ENCODE measurements at places on chromosomes 2 and 18. TPM values are rescaled to one million over a fixed set of nuclear protein-coding genes. Genes with fewer than 3 reads are reported as not detected.
A peak's percentile ranks its signal among the peaks of the same experiment; 100 is the strongest.

DNA sequence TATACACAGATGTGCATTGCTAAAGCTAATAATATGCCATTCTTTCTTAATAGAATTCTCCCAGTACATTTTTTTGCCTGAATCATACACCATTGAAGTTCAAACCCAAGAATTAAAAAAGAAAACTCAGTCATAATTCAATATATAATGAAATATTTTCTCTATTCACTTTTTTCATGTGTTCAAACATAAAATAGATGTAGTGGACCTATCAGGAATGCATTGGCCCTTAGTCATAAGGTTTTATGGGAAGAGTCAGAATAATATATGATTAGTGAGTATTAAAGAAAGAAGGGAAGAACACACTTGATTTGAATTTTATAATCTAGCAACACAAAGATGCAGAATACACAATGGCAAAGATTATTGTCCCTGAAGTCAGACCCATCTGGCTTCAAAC is 297.0 kb upstream of the COL3A1 start:
- DNase-seq, result no peak

The ERLEC1 gene
- 23.8 TPM for polyA plus RNA-seq

The CTNNA2 gene
- not detected for polyA plus RNA-seq

The SCG2 gene
- not detected for polyA plus RNA-seq

DNA sequence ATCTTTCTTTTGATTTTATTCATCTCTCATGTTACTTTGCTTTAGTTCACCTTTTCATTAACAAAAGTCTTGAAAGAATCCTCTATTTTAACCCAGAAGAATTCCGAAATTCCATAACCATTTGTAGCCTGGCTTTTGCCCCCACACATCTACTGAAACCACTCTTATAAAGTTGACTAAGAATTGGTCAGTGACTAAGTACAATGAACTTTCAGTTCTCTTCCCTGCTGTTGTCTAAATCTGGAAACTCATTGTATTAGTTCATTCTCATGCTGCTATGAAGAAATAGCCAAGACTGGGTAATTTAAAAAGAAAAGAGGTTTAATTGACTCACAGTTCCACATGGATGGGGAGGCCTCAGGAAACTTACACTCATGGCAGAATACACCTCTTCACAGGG is 49.9 kb upstream of the PNPT1 start:
- no peak for DNase-seq

The CGREF1 gene
- polyA plus RNA-seq, result not detected

The PER2 gene
- polyA plus RNA-seq, result 1.6 TPM

GRCh38 chr2:85187069-85187468 is 53.9 kb downstream of the TCF7L1 start:
- no peak for DNase-seq

The TRIM43 gene
- polyA plus RNA-seq, result not detected

DNA sequence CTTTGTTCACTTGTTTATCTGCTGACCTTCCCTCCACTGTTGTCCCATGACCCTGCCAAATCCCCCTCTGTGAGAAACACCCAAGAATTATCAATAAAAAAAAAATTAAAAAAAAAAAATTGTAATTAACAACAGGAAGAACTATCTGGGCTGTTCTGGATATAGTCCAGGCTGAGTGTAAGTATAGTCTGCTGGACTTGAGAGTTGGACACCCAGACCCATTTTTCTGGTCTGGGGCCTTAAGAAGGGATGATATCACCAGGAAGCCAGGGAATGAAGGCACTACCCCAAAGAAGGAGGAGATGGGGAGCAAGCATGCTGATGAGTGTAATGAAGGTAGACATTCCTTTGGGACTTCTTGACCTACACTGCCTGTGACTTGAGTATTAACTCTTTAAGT is 72.1 kb upstream of the ZFP36L2 start:
- no peak for DNase-seq

DNA sequence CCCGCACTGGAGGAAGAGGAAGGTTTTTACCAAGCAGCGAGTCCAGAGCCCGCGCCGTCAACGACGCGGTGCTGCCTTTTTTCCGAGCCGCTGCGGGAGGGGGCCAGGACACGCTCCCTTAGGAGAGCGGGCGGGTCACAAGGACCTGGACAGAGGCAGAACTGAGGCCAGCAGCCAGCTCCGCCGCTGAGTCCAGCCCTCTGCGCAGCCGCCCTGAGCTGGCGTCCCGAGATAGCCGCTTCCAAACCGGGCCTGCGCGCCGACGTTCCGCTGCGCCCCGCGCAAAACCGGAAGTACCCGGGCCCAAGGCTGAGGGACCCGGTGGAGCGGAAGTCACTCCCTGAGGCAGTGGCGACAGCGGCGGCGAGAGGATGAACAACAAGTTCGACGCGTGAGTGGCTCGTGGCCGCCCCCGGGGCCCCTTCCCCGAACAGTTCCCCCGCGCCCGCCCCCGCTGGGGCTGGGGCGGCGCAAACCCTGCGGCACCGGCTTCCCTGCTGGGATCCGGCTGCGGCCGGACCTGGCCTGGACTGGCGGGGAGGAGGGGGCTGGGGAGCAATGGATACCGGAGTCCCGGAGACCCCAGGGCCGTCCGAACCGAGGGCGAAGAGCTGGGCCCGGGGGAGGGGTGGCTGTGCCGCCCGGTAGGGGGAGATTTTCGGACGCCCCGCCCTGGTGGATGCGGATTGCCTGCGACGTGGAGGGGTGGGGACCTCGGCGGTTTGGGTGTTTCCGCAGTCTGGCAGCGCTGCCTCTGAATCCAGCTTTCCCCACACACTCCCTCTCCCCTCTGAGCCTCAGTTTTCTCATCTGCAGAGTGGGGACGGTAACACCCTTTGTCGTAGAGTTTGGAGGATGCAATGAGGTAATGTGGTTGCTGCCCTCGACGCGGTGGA is at the start of the genes EIF4E2 and TIGD1:
TSS of gene EIF4E2 (plus strand) at position 336 of the 896 bp plus-strand sequence. CDS start at position 372, 36 bp downstream.
TSS of gene TIGD1 (minus strand) at position 204 of the 896 bp plus-strand sequence. CDS start 675 bp downstream, outside the sequence.
- DNase-seq, result peak; percentile 93

DNA sequence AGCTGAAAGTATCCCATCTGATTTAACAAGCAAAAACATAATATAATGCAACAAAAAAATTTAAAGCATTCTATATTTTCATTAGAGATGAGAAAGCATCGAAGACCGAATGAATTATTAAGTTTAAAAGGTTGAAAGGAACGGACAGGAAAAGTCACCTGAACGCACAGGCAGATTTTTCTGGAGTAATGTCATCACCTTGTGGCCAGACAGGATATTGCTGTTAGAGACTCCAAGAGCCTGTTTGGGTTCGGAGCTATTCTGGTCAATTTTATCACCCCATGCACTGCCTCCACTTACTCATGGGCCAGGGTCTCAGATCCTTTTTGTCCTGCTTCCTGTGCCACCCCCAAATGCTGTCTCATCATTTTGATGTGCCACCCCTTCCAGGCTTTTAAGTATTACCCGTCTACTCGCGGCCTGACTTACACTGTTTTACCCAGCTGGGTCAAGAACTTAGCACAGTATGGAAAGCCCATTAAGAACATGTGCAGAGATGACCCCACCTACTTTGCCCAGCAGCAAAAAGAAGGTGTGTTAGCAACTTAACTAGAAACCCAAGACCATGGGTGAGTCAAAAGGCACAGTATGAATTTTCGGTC is 27.3 kb downstream of the GKN2 start:
- no peak for DNase-seq

The THSD7B gene
- not detected for polyA plus RNA-seq

- no peak for DNase-seq
These were observed 176.3 kb downstream of the EIPR1 start for GRCh38 chr2:3201281-3201680.

The DNER gene
- polyA plus RNA-seq, result 0.16 TPM

- no peak for DNase-seq
These were observed 34.5 kb upstream of the ARL5A start for GRCh38 chr2:151862700-151863099.

DNA sequence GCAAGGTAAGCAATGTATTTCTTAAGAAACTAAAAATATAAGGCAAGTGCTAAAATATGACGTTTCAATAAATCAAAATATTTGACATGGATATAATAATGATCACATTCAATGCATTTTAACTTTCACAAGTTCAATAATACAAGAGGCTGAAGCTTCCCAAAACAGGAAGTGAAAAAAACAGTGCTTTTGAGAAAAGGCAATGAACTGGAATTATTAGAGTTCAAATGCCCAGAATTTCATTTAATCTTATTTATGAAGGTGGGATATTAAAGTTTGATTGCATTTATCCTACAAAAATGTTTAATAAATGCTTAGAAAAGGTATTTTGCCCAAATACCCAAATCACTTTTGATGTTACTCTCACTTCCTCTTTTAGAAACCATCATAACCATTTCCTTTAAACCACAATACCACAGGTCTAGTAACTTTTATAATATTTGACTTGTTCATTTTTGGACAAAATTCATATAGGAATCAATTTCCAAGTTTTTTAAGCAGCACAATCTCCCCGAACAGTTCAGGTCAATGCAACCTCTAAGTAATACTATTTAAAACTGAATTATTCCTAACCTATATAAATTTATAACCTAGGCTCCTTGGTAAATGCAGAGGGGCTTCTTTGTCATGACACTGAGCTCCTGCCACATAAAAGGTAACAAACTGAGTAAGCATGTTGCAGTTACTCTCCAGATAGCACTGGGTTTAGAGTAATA is 2.1 kb downstream of the NCKAP1 start:
- peak; percentile 54 for DNase-seq

DNA sequence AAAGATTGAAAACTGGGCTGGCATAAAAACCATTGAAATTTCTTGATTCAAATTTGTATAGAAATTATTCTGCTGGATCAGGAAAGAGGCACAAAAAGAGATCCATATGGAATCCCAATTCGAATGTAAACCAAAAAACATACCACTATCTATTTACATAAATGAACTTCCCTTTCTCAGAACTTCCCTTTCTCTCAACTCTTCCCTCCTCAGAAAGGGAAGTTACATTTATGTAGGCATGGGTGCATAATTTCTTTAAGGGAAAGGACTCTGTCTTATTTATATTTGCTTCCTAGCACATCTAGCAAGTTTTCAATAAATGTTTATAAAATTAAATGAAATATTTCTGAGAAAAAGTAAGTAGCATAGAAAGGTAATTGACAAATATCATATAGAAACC is 398.1 kb upstream of the ATP5MC3 start:
- DNase-seq, result peak; percentile 38

GRCh38 chr2:20617081-20617575 is 33.8 kb downstream of the HS1BP3 start:
- no peak for DNase-seq

- DNase-seq, result no peak
These were observed 121.7 kb downstream of the ZNF516 start for GRCh38 chr18:76373297-76373696.

All from CD14-positive monocyte (primary cell).